ENCODE measurements at places on chromosomes 1 and 21. TPM values are rescaled to one million over a fixed set of nuclear protein-coding genes. Genes with fewer than 3 reads are reported as not detected.

OR2W3 gene
- total RNA-seq = not detected

VN1R5 gene
- total RNA-seq = not detected

FABP3 gene
- total RNA-seq = 3.5 TPM

S100A7 gene
- total RNA-seq = not detected

KMO gene
- not detected for total RNA-seq

- no peaks in the 10 kb centered on the region for H3K36me3 ChIP-seq
- peaks cover 40% of the 10 kb centered on the region for H3K4me1 ChIP-seq
- no peak overlapping the region for H3K4me3 ChIP-seq
- DNase-seq = peak; percentile 2
These were observed 44.2 kb downstream of the ARHGEF11 start for GRCh38 chr1:157001304-157001703.

DNA sequence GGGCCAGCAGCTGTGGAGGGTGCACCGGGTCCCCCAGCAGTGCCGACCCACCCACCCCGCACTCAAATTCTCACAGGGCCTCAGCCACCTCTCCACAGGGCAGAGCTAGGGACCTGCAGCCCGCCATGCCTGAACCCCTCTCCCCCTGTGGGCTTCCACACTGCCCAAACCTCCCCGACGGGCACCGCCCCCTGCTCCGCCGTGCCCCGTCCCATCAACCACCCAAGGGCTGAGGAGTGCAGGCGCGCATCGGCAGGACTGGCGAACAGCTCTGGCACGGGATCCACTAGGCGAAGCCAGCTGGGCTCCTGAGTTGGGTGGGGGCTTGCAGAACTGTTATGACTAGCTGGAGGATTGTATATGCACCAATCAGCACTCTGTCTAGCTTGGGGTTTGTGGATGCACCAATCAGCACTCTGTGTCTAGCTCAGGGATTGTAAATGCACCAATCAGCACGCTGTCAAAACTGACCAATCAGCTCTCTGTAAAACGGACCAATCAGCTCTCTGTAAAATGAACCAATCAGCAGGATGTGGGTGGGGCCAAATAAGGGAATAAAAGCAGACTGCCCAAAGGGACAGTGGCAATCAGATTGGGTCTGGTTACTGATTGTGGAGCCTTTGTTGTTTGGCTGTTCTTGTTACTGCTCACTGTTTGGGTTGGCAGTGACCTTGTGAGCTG is 12.4 kb upstream of the RCAN3 start:
- H3K4me1 ChIP-seq = peaks cover 12% of the 10 kb centered on the region
- no peaks in the 10 kb centered on the region for H3K36me3 ChIP-seq
- DNase-seq = no peak
- no peak overlapping the region for H3K4me3 ChIP-seq
- H3K27ac ChIP-seq = no peak overlapping the region
- H3K27me3 ChIP-seq = peaks cover 10% of the 10 kb centered on the region

- H3K27ac ChIP-seq = no peak overlapping the region
- H3K4me1 ChIP-seq = no peaks in the 10 kb centered on the region
- no peak for DNase-seq
These were observed 12.5 kb upstream of the OLIG1 start for GRCh38 chr21:33057385-33057940.

- H3K4me3 ChIP-seq = no peak overlapping the region
- peaks cover 20% of the 10 kb centered on the region for H3K4me1 ChIP-seq
- H3K27ac ChIP-seq = no peak overlapping the region
- no peaks in the 10 kb centered on the region for H3K36me3 ChIP-seq
- DNase-seq = no peak
These were observed 2.5 kb downstream of the FOXO6 start for GRCh38 chr1:41363591-41364320.

GRCh38 chr1:156090840-156091188 is 8.5 kb upstream of the MEX3A start:
- peak; percentile 57 for DNase-seq
- peaks cover 20% of the 10 kb centered on the region for H3K4me1 ChIP-seq
- H3K4me3 ChIP-seq = no peak overlapping the region
- no peak overlapping the region for H3K27ac ChIP-seq

- H3K4me3 ChIP-seq = peak overlapping the region; percentile 53
- peaks cover 48% of the 10 kb centered on the region for H3K27me3 ChIP-seq
- H3K27ac ChIP-seq = no peak overlapping the region
- no peak for DNase-seq
- no peaks in the 10 kb centered on the region for H3K36me3 ChIP-seq
These were observed 34.8 kb downstream of the KCNQ4 start for GRCh38 chr1:40818264-40818961.

DNA sequence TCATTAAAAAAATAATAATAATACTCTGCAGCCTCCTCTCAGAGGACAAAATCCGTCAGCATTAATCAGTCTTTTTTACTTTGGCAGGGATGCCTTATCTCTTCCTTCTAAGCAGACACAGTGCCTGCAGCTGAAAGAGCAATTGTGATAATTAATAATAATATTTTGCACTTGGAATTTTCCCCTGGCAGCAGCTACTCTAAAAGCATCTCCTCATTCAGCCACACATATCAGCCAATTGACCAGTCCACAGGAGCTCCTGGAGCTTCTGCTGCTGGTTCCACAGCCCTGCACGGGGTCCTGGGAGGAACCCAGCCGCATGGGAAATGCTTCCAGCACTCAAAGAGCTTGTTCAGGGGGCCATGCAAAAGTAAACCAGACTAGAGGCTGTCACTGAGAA is 31.0 kb upstream of the VWA5B1 start:
- no peak for DNase-seq
- peaks cover 33% of the 10 kb centered on the region for H3K27me3 ChIP-seq
- peaks cover 8% of the 10 kb centered on the region for H3K4me1 ChIP-seq
- H3K4me3 ChIP-seq = no peak overlapping the region

DNA sequence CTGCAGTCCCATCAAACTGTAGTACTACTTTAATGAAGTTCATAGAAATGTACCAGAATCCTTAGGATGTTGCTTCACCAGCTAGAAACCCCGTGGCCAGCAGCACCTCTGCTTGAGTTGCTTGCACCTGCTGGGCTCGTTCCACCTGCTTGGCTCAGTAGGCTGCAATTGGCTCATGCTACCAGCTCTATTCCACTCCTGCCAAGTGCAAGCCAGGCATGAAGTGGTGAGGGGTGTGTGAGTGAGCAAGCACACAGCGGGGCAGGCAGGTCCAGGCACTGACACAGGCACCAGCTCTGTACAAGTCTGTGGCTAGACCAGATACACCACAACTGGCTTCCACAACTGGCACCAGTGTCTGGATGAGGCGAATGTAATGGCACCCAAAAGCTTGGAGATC is 209.9 kb downstream of the AMY1C start:
- H3K27me3 ChIP-seq = no peaks in the 10 kb centered on the region
- H3K27ac ChIP-seq = no peak overlapping the region
- H3K36me3 ChIP-seq = no peaks in the 10 kb centered on the region
- no peaks in the 10 kb centered on the region for H3K4me1 ChIP-seq

GRCh38 chr21:41466024-41466820 is 40.2 kb downstream of the MX1 start:
- peaks cover 22% of the 10 kb centered on the region for H3K27me3 ChIP-seq
- H3K4me1 ChIP-seq = peaks cover 20% of the 10 kb centered on the region
- no peak overlapping the region for H3K4me3 ChIP-seq
- H3K36me3 ChIP-seq = peaks cover 5% of the 10 kb centered on the region
- no peak for DNase-seq

- H3K4me3 ChIP-seq = peak overlapping the region; percentile 91
- DNase-seq = peak; percentile 37
- peaks cover 37% of the 10 kb centered on the region for H3K4me1 ChIP-seq
- H3K27me3 ChIP-seq = no peaks in the 10 kb centered on the region
- peak overlapping the region; percentile 80 for H3K27ac ChIP-seq
These were observed 43.5 kb upstream of the DNAJC6 start for GRCh38 chr1:65265651-65266351.

GRCh38 chr1:102897557-102897956 is 210.8 kb downstream of the COL11A1 start:
- DNase-seq = peak; percentile 83
- H3K27me3 ChIP-seq = no peaks in the 10 kb centered on the region
- peaks cover 27% of the 10 kb centered on the region for H3K36me3 ChIP-seq
- H3K4me1 ChIP-seq = peaks cover 54% of the 10 kb centered on the region
- H3K27ac ChIP-seq = peak overlapping the region; percentile 60
- peak overlapping the region; percentile 12 for H3K4me3 ChIP-seq

- no peak for DNase-seq
- H3K27ac ChIP-seq = no peak overlapping the region
- H3K27me3 ChIP-seq = peaks cover 11% of the 10 kb centered on the region
- H3K4me1 ChIP-seq = peaks cover 16% of the 10 kb centered on the region
- H3K36me3 ChIP-seq = no peaks in the 10 kb centered on the region
These were observed 53.9 kb upstream of the LBR start for GRCh38 chr1:225481738-225482137.

- DNase-seq = no peak
- H3K27ac ChIP-seq = no peak overlapping the region
These were observed 6.8 kb upstream of the TEKT2 start for GRCh38 chr1:36076979-36077573.

GRCh38 chr1:183467687-183468086 is 4.6 kb upstream of the SMG7 start:
- no peak overlapping the region for H3K27ac ChIP-seq
- H3K36me3 ChIP-seq = no peaks in the 10 kb centered on the region
- DNase-seq = no peak
- no peak overlapping the region for H3K4me3 ChIP-seq

DNA sequence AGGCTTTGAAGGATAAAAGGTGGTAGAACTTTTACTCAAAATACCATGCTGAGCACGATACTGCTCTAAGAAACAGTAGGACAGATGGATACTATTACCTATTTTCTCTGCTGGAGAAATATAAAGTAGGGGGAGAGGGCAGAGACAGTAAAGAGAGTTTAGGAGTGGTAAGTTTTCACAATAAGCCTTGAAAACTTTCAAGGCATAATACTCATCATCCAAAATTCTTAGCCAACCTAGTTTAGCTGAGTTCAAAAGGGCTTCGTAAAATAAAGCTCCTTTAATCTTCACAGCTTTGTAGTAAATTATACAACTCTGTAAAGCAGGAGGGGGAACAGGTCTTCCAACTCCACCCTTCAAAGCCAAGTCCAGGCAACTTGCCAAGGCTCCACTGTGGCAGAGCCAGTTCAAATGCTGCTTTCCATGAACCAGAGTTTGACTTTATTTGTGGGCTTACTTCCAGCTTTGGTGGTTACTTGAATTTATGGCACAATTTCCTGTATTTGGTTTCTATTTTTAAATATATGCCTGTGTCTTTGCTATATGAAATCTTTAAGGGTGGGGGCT is 15.5 kb downstream of the TEX38 start:
- H3K27ac ChIP-seq = no peak overlapping the region
- H3K4me3 ChIP-seq = no peak overlapping the region
- H3K27me3 ChIP-seq = no peaks in the 10 kb centered on the region
- peaks cover 15% of the 10 kb centered on the region for H3K4me1 ChIP-seq
- DNase-seq = no peak
- H3K36me3 ChIP-seq = peaks cover 20% of the 10 kb centered on the region

- H3K36me3 ChIP-seq = peaks cover 16% of the 10 kb centered on the region
- no peaks in the 10 kb centered on the region for H3K27me3 ChIP-seq
- H3K27ac ChIP-seq = no peak overlapping the region
- H3K4me1 ChIP-seq = peaks cover 52% of the 10 kb centered on the region
These were observed 2.6 kb upstream of the ZNF436 start for GRCh38 chr1:23371987-23372880.

DNA sequence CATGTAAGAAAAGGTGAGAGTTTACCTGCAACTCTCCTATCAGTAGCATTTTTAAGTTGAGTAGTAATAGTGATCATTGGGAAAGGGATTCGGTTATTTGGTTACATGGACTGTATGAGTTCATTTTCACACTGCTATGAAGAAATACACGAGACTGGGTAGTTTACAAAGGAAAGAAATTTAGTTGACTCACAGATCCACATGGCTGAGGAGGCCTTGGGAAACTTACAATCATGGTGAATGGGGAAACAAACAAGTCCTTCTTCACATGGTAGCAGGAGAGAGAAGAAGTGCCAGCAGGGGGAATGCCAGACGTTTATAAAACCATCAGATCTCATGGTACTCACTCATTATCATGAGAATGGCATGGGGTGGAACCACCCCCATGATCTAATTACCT is 59.3 kb upstream of the FBXO28 start:
- H3K4me1 ChIP-seq = peaks cover 65% of the 10 kb centered on the region
- no peak for DNase-seq
- H3K36me3 ChIP-seq = peaks cover 8% of the 10 kb centered on the region
- H3K27ac ChIP-seq = no peak overlapping the region
- no peak overlapping the region for H3K4me3 ChIP-seq
- H3K27me3 ChIP-seq = no peaks in the 10 kb centered on the region

DNA sequence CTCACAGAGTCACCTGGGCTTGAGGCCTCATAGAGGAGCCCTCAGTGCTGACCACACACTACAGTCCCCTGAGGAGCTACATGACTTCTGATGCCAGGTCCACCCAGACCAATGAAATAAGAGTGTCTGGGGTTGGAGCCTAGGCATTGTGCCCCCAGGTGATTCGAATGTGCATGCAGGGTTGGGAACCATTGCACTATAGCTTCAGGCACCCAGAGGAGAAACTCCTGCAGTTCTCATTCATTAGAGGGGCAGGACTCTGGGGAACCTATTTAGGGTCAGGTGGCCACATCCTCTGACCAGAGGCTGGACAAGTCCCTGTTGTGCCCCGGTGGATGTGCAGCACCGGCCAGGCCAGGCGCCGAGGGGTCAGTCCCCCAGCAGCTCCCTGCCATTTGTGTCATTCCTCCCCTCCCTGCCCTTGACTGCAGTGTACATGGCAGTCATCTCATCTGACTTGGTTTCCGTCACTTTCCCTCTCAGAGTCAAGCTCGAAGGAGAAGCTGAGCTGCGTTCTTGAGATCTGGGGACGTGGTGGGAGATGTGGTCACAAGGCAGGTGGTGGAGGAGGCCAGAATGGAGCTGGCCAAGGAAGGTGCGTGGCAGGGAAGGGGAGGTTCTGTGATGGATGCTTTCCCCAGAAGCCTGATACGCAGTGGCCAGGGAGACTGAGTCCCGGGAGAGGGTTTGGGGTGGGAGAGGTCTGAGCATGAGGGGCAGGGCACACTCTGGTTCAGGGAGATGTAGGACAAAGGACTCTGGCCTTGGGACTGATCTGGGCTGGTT is 6.4 kb downstream of the CLDN19 start:
- H3K4me1 ChIP-seq = no peaks in the 10 kb centered on the region
- H3K27me3 ChIP-seq = peaks cover 3% of the 10 kb centered on the region
- no peak overlapping the region for H3K4me3 ChIP-seq

- no peak for DNase-seq
- no peaks in the 10 kb centered on the region for H3K27me3 ChIP-seq
- H3K4me1 ChIP-seq = no peaks in the 10 kb centered on the region
- H3K4me3 ChIP-seq = no peak overlapping the region
These were observed 190.0 kb upstream of the SAMSN1 start for GRCh38 chr21:14736162-14736561.

DNA sequence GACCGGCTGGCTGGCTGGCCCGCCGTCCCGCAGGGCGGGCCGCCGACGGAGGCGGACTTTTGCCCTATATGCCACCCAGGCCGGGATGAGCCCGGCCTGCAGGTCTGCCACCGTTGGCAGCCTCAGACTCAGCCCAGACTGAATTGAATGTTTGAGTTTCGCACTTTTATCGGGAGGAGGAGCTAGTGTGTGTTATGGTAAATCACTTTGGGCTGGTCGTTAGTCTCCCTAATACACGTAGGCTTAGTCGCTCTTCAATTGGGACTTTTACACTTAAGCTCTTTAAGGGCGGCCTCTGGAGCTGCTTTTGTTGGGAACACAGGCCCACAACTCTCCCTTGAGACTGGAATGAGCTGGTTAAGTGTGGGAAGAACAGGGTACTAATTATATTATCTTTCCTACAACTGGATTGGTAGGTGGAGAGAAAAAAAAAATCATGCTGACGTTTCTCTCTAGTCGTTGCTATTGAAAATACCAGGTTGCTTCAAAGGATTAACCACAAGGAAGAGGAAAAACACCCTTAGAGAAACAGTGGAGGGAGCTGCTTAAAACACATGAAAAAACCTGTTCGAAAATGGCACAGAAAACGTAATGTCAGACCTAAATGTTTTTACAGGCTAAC is 1.4 kb upstream of the IRF2BP2 start:
- peaks cover 14% of the 10 kb centered on the region for H3K27me3 ChIP-seq
- peak; percentile 80 for DNase-seq
- H3K4me3 ChIP-seq = peak overlapping the region; percentile 86
- peaks cover 55% of the 10 kb centered on the region for H3K4me1 ChIP-seq
- H3K36me3 ChIP-seq = peaks cover 21% of the 10 kb centered on the region
- H3K27ac ChIP-seq = peak overlapping the region; percentile 99
